ENCODE measurements at places on chromosomes 1 and 21. TPM values are rescaled to one million over a fixed set of nuclear protein-coding genes. Genes with fewer than 3 reads are reported as not detected.

DNA sequence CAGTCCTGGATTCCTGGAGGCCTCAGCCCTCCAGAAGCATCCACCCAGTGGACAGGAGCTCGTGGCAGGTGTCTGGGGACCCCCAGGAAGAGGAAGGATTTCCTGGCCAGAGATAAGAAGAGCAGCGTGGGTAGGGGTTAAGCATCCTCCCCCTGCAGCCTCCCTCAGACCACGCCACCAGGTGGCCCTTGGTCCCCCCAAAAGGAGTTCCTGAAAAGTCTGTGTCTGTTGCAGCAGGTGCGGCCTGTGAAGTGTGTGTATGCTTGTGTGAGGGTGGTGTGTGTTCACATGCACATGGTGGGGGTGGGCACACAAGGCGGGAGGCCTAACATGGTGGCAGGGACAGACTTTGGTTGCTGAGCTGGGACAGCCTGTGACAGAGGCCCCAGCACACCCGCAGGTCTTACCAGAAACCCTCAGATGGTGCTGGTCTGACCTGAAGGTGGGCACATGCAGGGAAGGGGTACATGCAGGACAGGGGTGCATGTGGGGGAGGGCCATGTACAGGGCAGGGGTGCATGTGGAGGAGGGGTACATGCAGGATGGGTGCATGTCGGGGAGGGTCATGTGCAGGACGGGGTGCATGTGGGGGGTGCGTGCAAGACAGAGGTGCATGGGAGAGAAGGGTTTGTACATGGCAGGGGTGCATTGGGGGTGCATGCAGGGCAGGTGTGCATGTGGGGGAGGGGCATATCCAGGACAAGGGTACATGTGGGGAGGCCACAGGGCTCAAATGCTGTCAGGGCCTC, 18.2 kb upstream of the RUNX3 start:
- no peak for DNase-seq

- DNase-seq, result no peak
Observed at GRCh38 chr1:173168941-173169340, 38.2 kb downstream of the TNFSF4 start.

Gene CASQ1
- not detected for total RNA-seq

Gene S100A2
- total RNA-seq, result 470 TPM

DNA sequence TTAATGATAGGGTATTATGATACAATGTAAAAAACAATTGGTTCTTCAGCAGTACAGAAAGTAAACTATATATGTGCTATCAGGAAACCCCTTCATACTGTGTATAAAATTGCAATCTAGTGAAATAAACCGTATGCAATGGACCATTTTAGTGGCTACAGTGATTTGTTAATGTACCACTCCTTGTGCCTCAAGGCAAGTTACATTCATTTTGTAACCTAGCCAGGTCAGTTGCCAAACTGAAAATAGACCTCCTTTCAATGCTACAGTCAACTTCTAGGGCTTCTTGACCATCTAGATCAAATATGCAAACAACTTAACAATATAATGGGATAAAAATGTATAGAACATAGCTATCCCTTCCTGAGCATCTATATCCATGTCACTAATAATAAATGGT, 52.0 kb upstream of the RAVER2 start:
- DNase-seq, result no peak
